NCI-H1105 (cell line): ENCODE measurements at places on chromosomes 5 and 9.

DNA sequence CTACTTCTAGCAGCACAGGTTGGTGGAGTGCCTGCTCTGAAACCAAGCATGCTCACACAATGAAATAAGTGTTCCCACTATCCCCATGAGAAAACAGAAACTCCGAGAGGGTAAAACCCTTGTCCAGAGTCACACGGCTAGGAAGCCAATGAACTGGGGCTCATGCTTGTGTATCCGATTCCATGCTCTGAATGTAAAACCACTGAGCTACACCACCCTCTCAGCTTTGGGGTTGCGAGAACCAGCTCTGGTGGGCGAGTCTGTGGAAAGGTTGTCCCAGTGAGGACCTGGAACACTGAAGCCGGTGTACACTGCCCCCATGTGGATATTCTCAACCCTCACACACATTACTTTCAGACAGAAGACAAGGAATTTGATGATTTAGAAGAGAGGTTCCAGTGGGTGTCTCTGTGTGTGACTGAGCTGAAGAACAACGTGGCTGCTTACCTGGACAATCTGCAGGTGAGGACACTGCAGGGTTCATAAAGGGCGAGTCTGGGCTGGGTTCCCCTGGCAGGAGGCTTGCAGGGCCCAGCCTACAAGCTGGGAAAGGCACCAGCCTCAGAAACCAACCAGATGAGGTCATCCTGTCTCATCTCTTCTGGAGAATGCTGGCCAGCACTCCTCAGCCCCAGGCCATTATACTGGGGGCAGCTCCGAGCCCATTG lies 37.4 kb downstream of the ARHGEF37 start:
- no peak for DNase-seq

DNA sequence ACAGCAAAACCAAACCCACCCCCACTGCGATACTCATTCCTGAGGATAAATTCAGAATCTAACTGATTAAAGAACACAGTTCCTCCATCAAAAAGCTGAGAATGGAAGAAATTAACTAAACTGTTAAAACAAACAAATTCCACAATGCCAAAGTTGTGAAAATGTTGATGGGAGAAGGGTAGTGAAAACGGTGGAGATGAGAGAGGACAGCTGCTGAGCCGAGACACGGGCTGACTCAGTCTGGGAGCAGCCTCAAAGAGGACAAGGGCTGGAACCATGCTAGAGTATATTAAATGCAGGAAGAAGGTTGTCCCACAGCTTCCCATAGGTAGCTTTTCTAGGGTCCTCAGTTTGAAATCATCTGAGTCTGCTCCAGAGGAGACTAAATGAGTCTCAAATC lies 14.3 kb downstream of the ADAMTS12 start:
- no peak for DNase-seq

- DNase-seq = no peak
These were observed 92.1 kb downstream of the TMEM167A start for GRCh38 chr5:82984786-82985735.

DNA sequence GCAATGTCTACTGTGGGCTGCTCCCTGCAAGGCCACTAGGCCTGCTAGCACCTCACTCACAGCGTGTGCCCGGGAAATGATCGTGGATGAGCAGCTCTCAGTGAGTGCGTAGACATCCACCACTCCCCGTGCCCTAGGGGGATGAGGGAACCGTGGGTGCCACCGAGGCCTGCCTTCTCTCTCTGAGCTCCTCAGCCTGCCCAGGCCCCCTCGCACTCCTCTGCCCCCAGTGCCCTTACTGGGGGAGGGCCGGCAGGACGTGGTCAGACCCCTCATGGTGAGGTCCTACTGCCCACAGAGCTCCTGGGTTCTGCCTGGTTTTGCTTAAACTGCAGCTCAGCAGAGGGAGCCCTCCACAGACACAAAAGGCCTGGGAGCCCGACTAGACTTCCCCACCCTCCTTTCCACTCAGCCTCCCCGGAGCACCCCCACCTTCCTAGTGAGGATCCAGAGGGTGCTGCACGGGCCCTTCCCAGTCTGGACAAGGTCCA lies 220.0 kb downstream of the CACNA1B start:
- no peak for DNase-seq

DNA sequence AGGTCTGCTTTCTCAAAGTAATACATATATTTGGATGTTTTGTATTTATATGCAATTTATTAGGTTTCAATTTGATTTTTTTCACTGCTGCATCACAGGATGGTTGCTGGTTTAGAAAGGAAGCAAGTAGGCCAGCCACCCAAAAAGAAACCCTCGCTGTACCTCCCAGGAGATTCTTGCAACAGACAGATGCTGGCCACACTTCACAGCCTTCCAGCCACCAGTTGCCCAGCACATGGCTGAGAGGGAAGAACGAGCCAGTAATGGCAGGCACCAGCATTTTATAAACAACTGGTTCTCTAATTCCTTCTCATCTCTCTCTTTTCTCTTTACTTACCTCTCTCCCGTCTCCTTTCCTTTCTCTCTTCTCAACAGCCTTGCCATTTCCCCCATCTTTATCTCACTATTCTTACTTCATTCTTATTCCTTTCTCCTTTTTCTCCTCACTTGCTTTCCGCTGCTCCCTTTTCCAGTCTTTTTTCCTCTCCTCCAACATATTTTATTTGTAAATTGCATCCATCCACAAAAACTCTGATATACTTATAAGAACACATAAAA lies 38.9 kb downstream of the EFNA5 start:
- DNase-seq = no peak

GRCh38 chr9:127987103-127987614 lies 6.4 kb upstream of the EEIG1 start:
- no peak for DNase-seq

DNA sequence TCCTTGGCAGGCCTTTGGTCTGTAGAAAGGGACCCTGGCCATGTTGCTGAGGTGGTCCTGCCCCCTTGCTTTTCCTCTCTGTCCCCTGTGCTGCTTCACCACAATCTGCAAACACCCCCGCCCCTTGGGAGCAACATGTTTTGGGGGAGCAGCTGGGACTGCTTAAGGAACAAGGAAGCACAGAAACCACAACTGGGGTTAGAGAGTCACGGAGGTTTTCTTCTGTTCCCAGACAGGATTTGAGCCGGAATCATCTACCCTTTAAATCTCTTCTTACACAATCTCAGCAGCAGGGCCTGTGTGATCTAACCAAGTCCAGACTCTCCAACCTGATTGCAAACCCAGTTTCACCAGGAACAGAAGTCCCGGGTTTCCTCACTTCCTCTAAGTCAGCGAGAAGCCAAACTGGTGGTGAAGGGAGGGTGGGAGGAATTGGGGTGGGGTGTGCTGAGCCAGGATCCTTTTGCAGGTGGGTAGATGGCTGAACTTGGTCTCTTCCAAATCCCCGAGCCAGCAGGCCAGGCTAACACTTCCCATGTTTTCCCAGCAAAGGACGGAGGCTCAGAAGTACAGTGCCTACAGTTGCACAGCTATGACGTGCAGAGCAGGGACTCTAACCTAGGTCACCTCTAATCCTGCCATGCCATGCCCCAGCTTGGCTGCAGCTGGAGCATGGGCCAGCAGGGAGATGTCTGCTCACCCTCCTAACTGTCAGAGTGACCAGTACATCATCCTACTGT lies 25.0 kb downstream of the SH3PXD2B start:
- DNase-seq = no peak

GRCh38 chr9:9002826-9003583 lies 1203.4 kb upstream of the DMAC1 start:
- peak; percentile 17 for DNase-seq

DNA sequence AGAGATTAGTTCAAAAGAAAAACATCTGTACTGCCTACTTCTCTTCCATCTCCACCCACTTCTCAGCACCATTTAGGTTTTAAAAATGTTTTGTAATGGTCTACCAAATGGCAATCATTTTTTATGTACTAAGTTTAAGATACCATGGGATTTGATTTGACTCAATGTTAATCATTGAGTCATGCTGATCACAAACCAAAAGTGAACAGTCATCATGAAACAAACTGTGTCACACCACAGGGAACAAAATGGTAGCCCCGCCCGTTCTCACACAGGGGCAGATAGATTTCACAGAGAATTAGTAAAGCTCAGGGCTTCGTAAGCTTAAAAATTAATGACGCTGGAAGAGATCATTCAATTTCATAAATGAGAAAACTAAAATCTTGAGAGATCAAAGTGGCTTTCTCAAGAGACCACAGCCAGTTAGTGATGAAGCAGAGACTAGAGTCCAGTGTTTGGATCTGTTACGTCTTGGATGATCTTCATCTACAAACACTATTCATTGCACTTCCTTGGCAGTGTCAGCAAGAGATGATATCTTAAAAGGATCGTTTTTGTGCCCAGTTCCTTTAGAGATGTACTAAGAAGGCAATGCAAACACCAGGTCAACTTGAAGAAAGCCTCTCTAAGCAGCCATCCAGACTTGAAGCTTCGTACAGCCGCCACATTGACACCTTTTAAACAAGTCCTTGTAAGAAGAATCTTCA lies 33.9 kb upstream of the TRIO start:
- no peak for DNase-seq

GRCh38 chr5:156378159-156378558 lies 51.2 kb downstream of the SGCD start:
- no peak for DNase-seq

GRCh38 chr9:125748446-125749099 lies 1.4 kb downstream of the PBX3 start:
- DNase-seq = no peak

DNA sequence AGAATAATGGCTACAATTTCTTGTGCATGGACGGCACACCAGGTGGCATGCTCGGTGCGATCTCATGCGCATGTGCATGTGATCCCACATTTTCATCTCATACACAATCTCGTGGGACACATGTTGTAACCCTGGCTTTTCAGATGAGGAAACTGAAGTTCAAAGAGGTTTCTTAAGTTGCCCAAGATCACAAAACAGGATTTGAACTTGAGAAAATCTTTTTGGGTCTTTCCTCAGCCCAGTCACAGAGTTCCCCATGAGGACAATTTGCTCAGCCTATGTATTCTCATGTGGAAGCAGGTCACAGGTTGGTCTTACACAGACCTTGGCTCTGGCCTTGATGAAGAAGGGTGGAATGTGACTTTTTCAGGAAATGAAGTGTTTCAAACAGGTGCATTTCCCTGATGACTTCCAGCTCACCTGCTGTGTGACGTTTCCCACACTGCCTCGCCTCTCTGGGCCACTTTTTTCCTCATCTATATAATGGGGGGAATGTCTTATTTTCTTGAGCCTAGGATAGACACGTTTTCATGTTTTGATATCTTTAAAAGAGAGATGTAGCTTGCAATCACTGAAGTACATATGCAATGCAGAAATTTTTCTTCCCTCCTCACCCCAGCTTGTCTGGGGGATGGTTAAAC lies 7.1 kb upstream of the ORM1 start:
- DNase-seq = no peak

DNA sequence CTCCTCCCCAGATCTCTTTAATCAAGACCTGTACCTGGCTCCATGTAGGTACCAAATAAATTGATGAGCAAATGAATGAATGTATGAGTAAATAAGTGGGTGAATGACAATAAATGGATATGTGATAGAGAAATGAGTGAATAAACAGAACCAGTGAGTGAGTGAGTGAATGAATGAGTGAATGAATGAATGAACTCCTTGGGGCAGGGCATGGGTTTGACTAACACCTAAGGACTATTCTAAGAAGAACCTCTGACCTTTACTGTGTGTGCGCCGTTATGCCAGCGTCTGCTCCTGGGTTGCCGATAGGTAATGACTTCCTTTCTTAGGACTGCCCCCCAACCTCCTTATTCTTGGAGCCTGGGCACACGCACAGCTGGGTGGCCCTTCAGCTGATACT lies 1.8 kb upstream of the RPL26L1 start:
- no peak for DNase-seq

- no peak for DNase-seq
These were observed 285.3 kb downstream of the ZNF608 start for GRCh38 chr5:124461157-124461556.

GRCh38 chr9:72173080-72173479 lies 23.8 kb downstream of the GDA start:
- DNase-seq = no peak

GRCh38 chr5:137753691-137754187 lies 424 bp downstream of the HNRNPA0 start:
- no peak for DNase-seq

DNA sequence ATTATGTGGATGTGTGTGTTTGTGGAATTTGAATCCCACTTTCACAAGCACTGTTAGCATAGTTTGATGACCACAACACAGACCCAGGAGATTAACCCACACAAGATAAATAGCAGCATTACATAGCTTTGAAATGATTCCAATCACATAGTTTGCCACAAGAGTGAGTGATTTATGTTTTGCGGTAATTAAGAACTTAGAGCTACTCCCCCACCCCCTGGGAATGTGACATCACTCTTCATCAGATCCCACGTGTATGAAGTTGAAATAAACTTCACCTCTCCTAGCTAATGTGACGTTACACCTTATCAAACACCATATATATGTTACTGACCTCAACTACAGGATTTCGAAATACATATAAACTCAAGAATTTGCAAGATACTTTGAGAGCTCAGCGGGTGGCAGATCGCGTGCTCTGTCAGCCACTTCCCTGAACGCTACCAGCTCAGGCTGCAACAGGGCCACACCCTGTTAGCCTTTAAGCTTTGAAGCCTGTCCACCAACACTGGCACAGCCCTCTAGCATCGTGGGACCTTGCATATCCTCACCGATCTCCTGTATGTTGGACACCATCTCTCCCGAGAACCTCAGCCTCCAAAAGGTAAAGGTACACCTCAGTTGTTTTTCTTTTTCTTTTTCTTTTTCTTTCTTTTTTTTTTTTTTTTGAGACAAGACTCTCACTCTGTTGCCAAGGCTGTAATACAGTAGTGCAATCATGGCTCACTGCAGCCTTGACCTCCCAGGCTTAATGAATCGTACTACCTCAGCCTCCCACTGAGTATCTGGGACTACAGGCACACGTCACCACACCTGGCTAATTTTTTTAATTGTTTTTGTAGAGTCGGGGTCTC lies 1.7 kb upstream of the AGTPBP1 start:
- DNase-seq = no peak

- no peak for DNase-seq
These were observed 27.7 kb downstream of the PTCD2 start for GRCh38 chr5:72347801-72348308.

DNA sequence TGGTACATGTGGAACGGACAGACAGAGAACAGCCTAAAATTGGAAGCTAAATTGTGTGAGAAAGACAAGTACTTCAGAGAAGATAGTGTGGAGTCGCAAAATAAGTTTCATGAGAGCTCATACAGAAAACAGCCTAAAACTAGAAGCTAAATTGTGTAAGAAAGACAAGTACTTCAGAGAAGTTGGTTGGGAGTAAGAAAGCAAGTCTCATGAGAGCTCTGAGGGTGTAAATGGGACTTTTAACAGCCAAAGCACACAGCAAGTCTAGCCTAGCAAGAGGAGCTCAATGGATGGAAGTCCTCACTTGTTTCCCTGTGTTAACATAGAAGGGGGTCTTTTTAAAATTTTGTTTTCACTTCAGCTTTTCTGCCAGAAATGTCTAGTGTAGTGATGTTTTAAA lies 93.1 kb downstream of the STK32A start:
- no peak for DNase-seq

DNA sequence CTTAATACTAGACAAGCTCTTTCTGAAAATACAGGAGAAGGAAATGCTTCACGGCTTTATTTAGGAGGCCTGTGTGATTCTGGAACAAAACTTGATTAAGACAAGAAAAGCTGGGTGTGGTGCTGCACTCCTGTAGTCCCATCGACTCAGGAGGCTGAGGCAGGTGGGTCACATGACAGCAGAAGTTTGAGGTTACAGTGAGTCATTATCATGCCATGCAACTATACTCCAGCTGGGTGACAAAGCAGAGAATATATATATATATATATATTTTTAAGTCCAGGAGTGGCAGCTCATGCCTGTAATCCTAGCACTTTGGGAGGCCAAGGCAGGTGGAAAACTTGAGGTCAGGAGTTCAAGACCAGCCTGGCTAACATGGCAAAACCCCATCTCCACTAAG lies 33.1 kb upstream of the SPIN1 start:
- DNase-seq = no peak

GRCh38 chr9:6270896-6271295 lies 55.3 kb downstream of the IL33 start:
- no peak for DNase-seq
